ENCODE measurements at places on chromosomes 5 and 9.

- DNase-seq: no peak
These were observed 10.2 kb downstream of the NIPSNAP3B start for GRCh38 chr9:104774132-104774531.

DNA sequence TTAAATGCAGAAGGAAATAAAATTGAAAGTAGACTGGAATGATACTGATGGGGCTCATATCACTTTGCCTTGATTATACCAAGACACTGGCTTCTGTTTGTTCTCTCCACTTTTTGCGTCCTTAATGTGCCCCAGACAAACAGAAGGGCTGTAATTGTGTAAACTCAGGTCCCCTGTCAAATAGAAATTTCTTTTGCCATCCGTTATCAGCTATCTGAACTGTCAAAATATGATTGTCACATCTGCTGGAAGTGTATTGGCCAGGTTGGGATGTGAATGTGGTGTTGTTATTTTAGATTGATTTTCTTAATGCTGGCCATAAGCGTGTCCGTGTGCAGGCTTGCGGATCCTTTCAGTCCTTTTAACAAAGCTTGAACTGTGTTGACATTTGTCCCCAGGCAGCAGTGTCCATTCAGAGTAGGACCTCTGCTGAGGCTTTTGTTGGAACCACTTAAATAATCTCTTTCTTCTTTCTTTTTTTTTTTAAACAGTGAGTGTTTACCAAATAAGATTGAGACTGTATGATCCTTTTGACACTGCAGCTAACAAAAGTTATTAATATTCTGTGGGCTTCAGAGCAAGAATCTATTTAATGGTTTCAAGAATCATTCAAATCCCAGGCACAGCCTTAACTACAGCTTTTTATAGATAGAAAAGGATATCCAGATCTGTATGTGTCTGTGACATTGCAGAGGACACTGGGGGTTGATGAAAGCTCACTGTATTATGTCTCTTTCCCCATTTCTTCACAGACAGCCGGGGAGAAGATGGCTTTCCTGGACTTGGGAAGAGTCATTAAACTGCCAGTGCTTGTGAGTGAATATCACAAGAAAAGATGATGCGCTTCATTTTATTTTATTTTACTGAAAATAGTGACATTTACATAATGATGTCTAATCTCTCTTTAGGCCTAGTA is 171.7 kb downstream of the ZNF608 start:
- DNase-seq: no peak

GRCh38 chr5:38265546-38266179 is 7.3 kb downstream of the EGFLAM start:
- DNase-seq: no peak

DNA sequence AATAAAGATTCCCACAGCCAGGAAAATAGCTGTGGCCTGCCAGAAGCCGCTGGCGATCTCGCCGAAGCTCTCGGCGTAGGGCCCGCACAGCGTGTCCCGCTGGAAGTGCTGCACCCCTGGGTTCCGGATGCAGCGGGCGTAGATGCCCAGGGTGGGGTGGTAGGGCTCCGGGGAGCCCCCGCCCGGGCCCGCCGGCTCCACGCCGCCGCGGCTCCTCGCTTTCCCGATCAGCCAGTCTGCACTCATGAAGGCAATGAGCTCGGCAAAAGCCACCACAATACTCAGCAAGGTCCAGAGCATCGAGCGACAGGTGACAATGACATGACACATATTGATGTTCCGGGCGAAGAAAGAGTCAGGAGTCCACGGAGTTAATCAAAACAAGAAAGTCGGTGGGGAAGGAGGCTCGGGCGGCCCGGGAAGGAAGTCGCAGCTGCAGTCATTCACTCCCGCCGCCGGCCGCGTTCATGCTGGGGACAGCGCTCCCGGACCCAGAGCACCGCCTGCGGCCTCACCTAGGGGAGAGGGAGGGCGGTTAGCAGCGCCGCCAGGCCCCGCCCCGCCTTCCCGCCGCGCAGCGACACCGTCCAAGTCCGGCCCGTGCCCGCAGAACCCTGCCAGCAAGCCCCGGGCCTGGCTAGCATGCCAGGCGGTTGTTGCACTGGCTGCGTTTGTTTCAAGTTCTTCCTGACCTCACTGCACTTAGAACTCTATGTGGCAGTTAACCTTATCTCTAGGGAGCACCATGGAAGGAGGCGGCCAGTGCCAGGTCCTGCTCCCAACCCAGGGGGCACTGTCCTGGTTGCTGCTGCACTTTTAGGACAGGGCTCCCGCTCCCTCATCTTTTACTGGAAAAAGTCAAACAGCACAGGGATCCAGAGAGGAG is 138.4 kb downstream of the LHFPL2 start:
- no peak for DNase-seq

GRCh38 chr9:117929868-117930267 is 225.7 kb downstream of the TLR4 start:
- DNase-seq: no peak

Data from activated T-helper 9 cell treated with anti-CD3 and anti-CD28 coated beads, Interleukin-2, amount 50 U/mL, for 16 hours (primary cell).